ENCODE measurements at places on chromosomes 11 and 22.

DNA sequence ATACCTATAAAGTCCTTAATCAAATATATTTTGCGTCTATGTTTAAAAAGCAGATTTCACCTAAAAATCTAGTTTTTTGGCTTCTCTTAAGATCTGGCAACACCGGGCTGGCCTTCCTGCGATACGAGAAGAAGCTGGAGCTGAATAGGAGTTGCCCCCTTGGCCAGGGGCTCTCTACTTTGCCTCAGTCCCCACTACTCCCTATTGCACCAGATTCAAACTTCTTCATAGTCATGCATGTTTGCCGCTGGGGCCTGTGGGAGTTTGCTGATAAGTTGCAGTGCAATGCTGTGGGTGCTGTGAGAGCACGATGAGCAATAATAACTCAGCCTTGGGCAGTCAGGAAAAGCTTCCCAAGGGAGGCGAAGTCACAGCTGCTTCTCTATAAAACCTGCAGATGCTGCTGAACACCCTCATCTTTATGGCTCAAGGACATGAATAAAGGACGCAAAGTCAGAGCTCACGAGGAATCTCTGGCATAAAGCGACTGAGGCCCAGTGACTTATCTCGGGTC, 15.2 kb upstream of the EIF3D start:
- DNase-seq: no peak

DNA sequence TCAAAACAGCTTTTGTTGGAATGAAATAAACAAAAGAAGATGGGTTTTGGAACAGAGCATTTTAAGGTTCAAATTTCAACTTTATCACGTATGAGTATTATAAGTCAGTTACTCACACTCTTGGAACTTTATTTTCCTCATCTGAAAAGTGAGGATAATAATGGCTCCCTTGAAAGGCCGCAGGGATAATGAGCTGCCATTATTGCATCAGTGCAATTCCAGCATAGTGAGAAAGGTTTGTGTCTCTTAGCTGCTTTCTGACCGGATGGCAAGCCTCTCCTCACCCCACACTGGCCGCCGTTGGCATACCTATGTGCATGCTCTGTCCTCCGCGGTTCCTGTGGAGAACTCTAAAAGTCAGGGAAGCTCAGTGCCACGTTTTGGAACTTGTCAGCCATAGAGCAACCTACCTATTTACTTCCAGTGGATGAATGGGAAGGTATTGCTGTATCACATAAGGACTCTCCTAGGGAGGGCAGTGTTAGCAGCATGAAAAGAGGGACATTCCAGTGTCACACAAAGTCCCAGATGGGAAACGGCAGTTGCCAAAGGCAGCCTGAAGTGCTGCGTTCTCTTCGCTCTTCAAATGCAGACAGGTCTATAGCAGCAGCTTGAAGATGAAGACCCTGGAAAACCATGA, 368.9 kb downstream of the NTM start:
- DNase-seq: no peak

- no peak for DNase-seq
These were observed 3.4 kb downstream of the RPS6KA4 start for GRCh38 chr11:64362339-64362738.

DNA sequence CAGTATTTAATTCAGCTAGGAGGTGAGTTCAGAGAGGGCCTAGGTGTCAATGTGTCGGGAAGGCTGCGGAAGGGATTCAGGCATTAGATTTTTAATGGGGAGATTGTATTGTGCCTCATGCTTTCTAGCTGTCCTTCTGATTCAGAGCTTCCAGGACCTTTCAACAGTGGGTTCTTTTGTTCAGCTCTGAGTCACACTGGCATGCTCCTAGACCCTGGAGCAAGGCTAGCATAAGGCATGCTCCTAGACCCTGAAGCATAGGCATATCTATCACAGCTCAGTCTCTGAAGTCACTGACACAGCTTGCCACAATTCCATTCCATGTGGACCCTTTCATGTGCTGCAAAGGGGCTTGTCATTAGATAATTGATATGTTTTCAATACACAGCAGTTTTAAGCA, 396.9 kb downstream of the RAB38 start:
- DNase-seq: no peak

GRCh38 chr11:122850076-122850631, 11.9 kb downstream of the CRTAM start:
- peak; percentile 28 for DNase-seq

GRCh38 chr11:235609-235996, 539 bp downstream of the SIRT3 start:
- no peak for DNase-seq

DNA sequence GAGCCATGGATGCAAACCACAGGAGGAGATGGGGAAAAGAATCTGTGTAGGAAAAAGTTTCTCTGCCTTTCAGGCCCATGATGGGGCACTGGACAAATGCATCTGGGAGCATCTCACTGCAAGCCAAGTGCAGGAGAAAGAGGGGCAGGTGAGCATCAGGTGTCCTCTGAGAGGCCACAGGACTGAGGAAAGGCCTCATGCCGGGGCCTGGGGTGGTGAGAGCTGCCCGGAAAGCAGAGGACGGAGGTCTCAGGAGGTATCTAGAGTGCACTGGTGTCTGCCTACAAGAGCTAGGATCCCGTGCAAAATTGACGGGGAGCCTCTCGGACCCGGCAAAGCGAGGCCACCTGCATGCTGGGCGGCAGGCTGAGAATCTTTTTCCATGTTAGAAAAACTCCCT, 73.9 kb downstream of the CTTN start:
- no peak for DNase-seq

- DNase-seq: no peak
These were observed 37.0 kb downstream of the BCL2L13 start for GRCh38 chr22:17675584-17675983.

- no peak for DNase-seq
These were observed 37.6 kb downstream of the ZNF195 start for GRCh38 chr11:3341298-3341697.

GRCh38 chr11:105490333-105490732, 119.5 kb upstream of the GRIA4 start:
- DNase-seq: no peak

DNA sequence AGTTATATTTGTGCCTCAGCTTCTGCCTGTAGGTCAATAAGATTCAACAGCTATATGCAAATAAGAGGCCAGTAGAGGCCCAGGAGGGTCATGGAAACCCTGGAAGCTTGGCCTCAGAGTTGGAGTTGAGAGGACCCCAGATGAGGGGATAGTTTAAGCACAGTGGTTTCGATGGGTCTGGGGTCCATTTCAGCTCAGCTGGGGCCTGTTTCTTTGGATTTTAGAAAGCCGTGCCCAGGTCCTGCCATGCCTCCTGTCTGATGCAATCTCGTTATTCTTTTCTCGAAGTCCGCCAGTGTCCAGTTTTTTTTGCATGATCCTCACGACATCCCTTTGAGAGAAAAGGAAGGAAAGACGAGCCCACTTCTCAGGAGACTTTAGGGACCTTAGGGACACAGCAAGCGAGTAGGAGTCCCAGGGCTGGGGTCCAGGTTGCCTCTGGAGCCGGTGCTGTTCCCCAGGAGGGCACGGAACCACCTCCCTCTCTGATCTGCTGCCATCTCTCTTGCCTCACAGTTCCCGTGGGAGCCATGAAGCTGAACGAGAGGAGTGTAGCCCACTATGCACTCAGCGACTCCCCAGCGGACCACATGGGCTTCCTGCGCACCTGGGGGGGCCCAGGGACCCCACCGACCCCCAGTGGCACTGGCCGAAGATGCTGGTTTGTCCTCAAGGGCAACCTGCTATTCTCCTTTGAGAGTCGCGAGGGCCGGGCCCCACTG, 2.6 kb upstream of the SMDT1 start:
- no peak for DNase-seq

DNA sequence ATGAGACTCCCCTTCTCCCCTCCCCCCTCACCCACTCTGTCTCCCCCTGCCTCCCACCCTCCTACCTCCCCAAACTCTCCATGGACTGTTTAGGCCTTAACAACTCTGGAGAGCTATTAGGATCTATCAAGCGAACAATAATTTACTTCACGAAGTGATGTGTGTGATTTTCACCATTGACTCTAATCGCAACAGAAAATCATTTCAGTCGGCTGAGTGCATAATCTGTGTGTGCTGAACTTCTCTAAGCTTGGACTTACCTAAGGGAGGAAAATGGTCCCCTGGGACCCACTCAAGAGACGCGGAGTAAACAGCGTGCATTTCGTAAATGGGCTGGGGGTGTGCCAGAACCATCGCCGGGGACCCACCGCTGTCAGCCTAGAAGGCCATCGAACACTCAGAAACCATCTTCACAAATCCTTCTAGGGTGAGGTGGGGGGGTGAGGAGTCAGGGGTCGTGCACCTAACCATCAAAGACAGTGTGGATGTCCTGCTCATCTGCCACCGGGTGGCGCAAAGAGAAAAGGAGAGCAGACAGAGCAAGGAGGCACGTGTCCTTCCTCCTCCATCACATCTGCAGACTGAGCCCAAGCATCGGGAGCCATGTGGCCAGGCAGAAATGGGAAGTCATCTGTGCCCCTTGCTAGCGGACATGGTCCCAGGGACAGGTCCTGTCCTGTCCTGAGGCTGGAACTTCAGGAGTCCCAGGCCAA, 62.1 kb upstream of the NUP50 start:
- no peak for DNase-seq

DNA sequence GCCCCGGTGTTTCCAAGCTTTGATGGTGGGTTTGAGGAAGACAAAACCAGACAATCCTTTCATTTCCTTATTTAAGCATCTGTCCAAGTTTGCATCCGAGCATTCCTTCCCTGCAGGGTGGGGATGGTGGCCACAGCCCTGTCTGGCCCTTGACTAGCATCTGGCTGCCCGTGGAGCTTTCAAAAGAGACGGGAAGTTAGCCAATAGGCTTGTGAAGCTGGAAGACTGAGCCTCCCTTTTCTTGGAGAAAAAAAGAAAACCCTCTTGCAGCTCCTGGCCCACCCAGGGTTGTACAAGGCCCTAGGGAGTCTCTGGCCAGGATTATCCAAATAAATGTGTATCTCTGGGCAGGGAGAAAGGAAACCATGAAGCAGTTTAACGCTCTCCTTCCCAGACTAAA, 60.6 kb downstream of the MICAL2 start:
- no peak for DNase-seq

DNA sequence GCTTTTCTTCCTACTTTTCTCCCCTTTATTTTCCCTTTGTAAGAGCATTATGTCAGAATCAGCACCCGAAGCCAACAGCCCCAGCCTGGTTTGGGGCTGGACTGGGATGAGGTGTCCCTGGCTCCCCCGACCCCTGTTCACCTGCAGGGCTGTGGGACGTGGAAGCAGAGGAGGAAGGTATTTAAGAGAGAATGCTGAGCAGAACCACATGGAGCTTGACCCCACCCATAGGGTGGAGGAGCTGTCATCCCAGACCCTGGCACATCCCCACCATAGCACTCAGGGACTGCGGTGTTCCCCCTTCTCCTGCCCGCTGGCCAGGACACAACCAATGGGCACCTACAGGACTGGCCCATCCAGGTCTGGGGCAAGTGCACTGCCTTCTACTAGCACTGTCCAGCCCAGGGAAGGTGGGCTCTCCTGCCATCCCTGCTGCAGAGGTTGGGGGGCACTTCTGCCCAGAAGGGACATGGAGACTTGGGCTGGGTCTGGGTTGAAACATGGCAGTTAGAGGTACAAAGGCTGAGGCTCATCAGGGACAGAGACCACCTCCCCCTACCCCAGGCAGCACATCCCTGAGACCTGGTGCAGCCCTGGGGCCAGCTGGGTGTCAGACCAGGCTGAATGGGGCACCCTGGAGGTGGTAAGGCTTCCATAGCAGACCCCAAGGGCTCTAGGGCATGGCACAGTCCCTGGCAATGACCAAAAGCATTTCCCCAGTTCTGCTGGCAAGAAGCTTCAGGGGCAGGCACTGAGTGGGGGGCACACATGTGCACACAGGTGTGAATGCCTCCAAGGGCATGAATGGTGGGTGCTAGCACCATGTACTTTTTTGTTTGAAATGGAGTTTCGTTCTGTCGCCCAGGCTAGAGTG, 19.7 kb downstream of the TANGO2 start:
- DNase-seq: no peak

DNA sequence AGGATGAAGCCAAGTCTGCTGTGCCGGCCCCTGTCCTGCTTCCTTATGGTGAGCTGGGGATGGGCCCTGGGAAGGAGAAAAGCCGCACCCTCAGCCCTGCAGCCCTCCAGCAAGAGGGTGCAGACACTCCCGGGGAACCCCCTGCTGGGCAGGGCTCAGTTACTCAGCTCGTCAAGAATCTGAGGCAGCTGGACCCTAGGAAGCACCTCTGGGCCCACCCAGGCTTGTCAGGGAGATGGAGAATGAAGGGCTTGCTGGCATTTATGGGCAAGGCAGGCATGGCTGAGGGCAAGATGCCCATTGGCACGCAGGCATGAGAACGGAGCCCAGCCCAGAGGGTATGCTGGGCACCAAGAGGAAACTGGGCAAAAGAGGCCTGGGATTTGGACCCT, 12.9 kb downstream of the RELT start:
- DNase-seq: no peak

GRCh38 chr11:61593151-61593550, 12.3 kb upstream of the SYT7 start:
- no peak for DNase-seq

DNA sequence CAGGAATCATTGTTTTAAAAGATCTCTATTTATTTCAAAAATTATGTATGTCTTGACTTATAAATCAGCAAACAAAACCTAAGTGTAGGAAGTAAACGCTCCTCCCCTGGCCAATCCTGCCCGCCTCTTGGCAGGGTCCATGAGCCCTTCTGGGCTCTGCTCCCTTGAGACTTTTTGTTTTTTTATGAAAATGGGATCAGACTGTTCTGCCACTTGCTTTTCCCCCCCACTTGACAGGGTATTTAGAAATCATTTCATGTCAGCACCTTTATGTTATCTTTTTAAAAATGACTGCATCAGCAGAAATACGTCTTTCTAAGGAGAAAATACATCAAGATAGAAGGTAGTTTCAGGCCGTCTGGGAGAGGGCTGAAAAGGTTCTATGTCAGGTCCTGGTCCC, 35.6 kb downstream of the FBLN1 start:
- DNase-seq: no peak

- DNase-seq: no peak
These were observed 6.5 kb upstream of the CERK start for GRCh38 chr22:46744581-46744980.

GRCh38 chr11:122664188-122664587, 8.7 kb downstream of the UBASH3B start:
- DNase-seq: no peak

DNA sequence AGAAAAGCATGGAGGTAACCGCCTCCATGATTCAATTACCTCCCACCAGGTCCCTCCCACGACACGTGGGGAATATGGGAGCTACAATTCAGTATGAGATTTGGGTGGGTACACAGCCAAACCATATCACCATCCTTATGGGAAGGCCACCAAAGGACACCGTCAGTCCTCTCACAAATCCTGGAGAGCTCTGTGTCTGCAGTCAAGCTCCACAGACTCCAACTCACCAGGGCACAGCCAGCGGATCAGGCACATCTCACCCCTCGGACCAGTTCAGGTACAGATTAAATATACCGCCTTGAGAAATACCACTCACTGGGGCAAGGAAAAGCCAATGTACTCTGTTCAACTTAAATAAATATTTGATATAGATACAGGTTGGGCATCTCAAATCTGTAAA, 100.3 kb downstream of the MICAL3 start:
- DNase-seq: no peak
